Eye (tissue), 1 donor: ENCODE measurements at places on chromosomes 4 and X.

DNA sequence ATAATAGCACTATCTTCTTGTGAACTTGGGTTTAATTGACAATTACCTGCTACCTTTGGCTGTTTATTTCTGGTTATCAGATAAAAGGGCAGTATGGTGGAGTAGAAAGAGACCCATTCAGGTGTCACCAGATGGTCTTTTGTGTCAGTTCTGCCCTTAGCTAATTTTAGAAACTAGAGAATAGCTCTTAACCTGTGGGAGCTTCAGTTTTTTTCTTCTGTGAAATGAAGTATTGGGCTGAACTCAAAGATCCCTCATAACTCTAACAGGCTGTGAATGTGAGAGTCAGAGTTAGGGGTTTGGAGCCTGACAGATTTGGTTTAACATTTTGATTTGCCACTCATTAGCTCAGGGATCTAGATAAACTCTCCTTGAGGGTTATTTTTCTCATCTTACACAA is 335.2 kb downstream of the PPP1R2C start:
- no peak for DNase-seq

GRCh38 chr4:3715855-3716630 is 50.1 kb upstream of the ADRA2C start:
- no peak for DNase-seq

DNA sequence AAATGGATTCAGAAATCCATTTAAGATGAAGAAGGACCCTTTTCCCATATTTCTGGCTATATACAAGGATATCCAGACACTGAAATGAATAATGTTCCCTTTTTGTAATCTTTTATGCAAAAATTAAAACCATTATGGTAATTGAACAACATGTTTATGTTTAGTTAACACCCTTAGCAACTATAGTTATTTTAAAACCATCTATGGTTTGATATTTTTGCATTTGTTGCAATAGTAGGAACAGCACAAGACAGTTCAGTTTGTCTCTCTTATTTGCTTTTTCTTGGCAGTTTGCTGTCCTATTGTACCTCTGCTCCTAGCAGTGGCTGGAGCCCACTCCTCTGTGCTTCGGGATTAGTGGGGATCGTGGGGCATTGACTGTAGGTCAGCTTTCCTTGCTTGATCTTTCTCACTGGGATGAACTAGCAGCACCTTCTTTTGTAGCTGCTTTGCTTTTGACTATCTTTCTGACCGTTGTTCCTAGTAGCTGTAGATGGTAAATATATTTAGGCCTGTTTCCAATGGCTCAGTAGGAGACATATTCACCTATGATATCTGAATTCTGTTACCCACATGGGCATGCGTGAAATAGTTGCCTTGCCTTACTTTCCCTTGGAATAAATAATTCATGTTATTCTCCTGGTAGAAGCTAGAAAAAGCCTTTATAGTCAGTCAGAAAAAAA is 12.8 kb downstream of the HTT start:
- DNase-seq, result no peak

GRCh38 chrX:42242004-42242403 is 318.6 kb upstream of the CASK start:
- peak; percentile 11 for DNase-seq

- DNase-seq, result no peak
These were observed 120.1 kb downstream of the MANBA start for GRCh38 chr4:102640669-102641068.

- DNase-seq, result no peak
These were observed 1833.0 kb upstream of the PCDH10 start for GRCh38 chr4:131316086-131316485.
